ENCODE measurements at places on chromosomes 13 and 19. TPM values are rescaled to one million over a fixed set of nuclear protein-coding genes. Genes with fewer than 3 reads are reported as not detected.

- no peak for ATAC-seq
Observed at GRCh38 chr13:99133230-99133629, 67.4 kb upstream of the UBAC2 start.

Gene TEX26
- not detected for total RNA-seq

Gene GJA3
- total RNA-seq: 1.5 TPM

DNA sequence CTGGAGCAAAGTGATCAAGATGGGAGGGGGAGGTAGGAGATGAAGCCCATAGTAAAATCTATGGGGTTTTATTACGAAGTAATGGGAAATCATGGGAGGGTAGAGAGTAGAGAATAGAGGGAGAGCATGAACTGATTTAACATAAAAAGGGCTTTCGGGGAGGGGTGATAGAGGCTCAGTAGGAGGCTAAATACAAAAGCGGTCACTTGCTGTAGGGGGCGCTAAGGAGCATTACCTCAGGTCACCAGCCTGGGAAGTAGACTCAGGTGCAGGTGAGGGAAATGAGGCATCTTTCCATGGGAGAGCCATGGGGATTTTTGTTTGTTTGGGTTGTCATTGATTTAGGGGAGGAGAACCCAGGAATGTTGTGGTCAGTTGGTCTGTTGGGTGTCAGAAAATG, 14.1 kb downstream of the KRTDAP start:
- ATAC-seq: no peak

GRCh38 chr13:19591864-19592263, 30.5 kb upstream of the TPTE2 start:
- ATAC-seq: no peak

Gene EML2
- total RNA-seq: 85.4 TPM

- peak; percentile 47 for ATAC-seq
Observed at GRCh38 chr19:53365899-53366493, 491 bp downstream of the ZNF525 start.

Gene CNN1
- total RNA-seq: 8.3 TPM

Gene FARSA
- 46.6 TPM for total RNA-seq

DNA sequence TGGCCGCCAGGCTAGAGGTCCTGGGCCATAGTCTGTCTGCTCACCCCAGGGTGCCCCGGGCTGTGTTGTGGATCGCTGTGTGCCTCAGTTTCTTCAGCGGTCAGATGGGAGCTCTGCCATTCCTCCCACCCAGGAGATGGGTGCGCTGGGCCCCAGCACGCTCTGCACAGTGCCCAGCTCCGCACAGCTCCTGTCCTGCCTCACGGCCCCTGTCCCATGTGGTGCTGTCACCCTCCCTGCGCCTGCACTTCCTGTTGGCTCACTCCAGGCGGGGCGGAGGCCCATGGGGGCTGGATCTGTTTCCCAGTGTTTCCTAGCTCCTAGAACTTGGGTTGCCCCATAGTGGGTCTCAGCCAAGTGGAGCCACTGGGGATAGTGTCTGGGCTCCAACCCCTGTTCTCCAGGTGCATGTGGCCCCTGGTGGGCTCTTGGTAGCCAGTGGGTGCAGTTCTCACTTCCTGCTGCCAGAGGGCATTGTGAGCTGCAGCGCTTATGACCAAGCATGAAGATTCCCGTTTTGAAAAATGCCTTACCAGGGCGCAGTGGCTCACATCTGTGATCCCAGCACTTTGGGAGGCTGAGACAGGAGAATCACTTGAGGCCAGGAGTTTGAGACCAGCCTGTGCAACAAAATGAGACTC, 69.8 kb downstream of the KDM4B start:
- ATAC-seq: peak; percentile 12

GRCh38 chr13:39836038-39836437, 180.6 kb downstream of the COG6 start:
- no peak for ATAC-seq

GRCh38 chr13:107482688-107483087, 732.6 kb downstream of the LIG4 start:
- no peak for ATAC-seq

Gene TMEM150B
- not detected for total RNA-seq

DNA sequence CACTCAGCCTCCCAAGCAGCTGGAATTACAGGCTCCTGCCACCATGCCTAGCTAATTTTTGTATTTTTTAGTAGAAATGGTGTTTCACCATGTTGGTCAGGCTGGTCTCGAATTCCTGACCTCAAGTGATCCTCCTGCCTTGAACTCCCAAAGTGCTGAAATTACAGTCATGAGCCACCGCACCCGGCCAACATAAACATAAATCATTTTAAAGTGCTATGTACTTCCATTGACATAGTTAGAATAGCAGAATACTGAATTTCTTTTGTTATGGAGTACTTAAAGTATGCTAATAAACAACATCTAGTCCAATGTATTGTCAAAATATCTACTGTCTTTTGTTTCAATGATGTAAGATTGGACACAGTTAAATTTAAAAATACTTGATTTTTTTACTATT, 539.0 kb downstream of the PCDH9 start:
- no peak for ATAC-seq

DNA sequence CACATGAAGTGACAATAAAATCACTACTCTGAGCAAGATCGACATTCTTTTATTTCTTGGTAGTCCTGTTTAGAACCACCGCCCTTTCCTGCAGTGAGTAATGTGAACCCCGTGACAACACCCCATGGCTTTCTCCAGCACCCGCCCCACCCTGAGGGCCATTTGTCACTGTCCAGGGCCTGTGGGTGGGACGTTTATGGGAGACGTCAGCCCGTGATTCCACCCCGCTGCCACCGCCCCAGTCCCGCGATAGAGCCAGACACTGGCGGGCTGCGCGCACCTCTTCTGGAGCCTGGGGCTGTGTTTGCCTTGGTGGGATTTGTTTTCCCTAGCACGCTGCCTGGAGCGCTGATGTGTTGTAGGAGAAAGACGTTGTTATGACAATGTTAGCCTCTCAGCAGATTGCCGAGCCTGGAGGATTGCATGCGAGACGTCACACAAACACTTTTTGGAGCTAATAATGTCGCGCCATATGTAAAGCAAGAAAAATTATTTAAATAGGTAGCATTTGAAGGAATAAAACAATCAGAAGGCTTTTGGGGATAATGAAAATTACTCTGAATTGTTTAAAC, 263.7 kb downstream of the TEX29 start:
- peak; percentile 97 for ATAC-seq

DNA sequence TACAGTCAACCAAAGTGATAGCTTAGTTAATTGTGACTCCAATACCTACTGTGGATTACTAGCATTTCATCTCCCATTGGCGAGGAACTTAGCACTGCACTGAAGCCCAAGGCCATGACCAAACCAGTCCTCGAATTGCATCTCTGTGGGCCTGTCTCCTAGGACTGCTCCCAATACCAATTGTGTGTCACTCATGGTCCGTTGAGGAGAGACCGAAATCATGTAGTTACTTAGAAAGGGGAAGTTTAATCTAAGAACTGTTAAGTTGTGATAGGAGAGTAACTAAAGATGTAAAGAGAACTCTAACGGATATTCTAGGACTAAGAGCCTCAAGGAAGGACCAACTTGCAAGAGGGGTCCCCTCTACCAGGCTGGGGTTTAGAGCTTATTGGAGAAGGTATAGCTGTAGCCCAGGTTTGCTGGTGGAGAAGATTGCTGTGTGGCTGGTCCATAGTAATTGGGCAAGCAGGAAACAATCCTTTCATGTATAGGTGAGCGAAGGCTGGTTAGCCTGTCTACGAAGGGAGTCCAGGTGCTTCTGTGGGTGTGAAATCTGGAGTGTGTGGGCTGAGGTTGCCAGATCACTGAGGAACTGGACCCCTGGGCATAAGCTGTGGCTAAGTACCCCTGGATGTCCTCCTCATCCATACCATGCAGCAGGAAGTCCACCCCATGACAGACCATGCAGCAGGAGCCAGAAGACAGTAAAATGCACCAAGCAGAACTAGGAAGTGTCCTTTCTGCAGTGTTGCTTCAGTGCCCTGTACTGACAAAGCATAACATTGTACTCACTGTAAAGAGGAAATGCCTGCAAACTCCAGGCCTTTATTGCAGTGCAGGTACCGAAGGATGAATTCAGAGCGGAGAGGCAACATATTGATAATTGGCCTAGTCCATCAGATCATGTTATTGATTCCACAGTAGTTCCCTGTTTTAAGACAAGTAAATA, 30.8 kb downstream of the DNAJC3 start:
- peak; percentile 48 for ATAC-seq

Gene C19orf73
- total RNA-seq: 1.3 TPM
